ENCODE measurements at places on chromosomes 12 and 14. TPM values are rescaled to one million over a fixed set of nuclear protein-coding genes. Genes with fewer than 3 reads are reported as not detected.

Gene NTN4
- 78.4 TPM for total RNA-seq

Gene CSRP2
- 25.1 TPM for total RNA-seq

Gene CIDEB
- 2.7 TPM for total RNA-seq

Gene DLGAP5
- not detected for total RNA-seq

Gene TAS2R46
- not detected for total RNA-seq

Gene CPNE6
- total RNA-seq, result not detected

Gene SLC17A8
- not detected for total RNA-seq

Gene PGF
- total RNA-seq, result 5.1 TPM

GRCh38 chr14:89566644-89567415, 149.8 kb upstream of the FOXN3 start:
- no peaks in the 10 kb centered on the region for H3K36me3 ChIP-seq
- no peak overlapping the region for H3K27ac ChIP-seq
- no peaks in the 10 kb centered on the region for H3K27me3 ChIP-seq
- no peak for DNase-seq

DNA sequence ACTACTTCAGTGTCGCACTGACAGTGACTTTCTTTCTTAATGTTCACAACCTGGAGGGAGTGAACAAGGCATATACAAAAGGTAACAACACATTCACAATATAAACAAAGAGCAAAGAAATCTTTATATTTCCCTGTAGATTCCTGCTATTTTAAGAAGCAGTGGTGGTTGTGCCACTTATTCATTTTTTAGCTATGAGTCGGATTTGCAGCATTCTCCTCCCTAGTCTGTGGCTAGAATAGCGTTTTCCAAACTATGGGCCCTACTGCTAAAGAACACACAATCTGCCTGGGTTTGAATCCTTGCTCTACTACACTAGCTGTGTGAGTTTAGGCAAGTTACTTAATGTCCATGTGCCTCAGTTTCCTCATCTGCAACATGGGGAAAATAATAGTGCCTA, 18.6 kb upstream of the MDM1 start:
- peaks cover 4% of the 10 kb centered on the region for H3K27me3 ChIP-seq
- H3K27ac ChIP-seq, result no peak overlapping the region
- H3K36me3 ChIP-seq, result no peaks in the 10 kb centered on the region
- no peaks in the 10 kb centered on the region for H3K4me1 ChIP-seq
- H3K4me3 ChIP-seq, result no peak overlapping the region
- DNase-seq, result no peak

DNA sequence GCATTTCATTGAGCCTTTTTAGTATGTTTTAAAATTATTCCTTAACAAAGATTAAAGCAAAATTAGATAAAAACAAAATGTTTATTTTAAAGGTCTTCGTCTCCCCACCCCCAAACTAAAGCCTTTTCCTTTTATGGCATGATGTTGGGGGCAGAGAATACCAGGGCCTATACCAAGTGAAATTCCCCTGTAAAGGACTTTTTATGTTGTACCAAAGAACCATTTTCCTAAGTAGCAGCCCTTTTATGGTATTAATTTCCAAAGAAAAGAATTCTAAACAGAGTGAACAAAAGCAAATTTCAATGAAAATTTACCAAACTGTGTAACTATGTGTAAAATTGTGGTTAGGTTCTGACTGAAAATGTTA, 71.9 kb upstream of the GNPNAT1 start:
- H3K27me3 ChIP-seq, result no peaks in the 10 kb centered on the region
- peaks cover 17% of the 10 kb centered on the region for H3K4me1 ChIP-seq
- H3K36me3 ChIP-seq, result peaks cover 39% of the 10 kb centered on the region
- DNase-seq, result no peak
- H3K27ac ChIP-seq, result no peak overlapping the region

DNA sequence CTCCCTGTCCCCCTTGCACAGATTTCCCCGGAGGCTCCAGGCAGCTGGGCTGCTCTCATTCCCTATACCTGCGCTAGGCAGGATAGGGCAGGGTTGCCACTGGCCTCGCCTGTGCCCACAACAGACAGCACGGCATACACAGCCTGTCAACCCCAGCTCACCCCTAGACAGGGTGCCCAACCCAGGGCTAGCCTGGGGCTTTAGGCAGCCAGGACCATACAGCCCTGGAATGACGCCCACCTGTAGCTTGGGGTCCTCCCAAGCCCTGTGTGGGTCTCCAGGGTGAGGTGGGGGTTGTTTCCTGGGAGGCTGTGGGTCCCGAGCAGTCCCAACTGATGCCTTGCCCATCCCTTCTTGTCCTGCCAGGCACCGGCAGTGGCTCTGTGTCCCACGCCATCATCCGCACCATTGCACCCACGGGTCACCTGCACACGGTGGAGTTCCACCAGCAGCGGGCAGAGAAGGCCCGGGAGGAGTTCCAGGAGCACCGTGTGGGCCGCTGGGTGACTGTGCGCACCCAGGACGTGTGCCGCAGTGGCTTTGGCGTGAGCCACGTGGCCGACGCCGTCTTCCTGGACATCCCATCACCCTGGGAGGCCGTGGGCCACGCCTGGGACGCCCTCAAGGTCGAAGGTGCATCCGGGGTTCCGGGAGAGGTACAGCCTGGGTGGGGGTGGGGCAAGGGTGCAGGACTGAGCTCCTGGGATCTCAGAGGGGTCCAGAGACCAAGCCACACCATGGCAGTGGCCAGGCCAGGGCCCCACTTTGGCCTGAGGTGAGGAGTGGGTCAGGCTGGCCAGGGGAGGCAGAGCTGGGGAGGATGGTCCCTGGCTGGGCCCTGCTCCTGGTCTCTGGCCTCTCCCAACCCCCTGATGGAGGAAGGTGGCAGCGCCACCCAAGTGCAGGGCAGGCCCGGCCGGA, 3.5 kb downstream of the TRMT61A start:
- peaks cover 29% of the 10 kb centered on the region for H3K4me1 ChIP-seq
- no peak overlapping the region for H3K27ac ChIP-seq
- DNase-seq, result no peak
- H3K27me3 ChIP-seq, result no peaks in the 10 kb centered on the region

- no peaks in the 10 kb centered on the region for H3K4me1 ChIP-seq
- peaks cover 7% of the 10 kb centered on the region for H3K27me3 ChIP-seq
- no peaks in the 10 kb centered on the region for H3K36me3 ChIP-seq
- no peak overlapping the region for H3K27ac ChIP-seq
- no peak for DNase-seq
- H3K4me3 ChIP-seq, result no peak overlapping the region
These were observed 70.2 kb upstream of the TCL1A start for GRCh38 chr14:95784137-95784536.

DNA sequence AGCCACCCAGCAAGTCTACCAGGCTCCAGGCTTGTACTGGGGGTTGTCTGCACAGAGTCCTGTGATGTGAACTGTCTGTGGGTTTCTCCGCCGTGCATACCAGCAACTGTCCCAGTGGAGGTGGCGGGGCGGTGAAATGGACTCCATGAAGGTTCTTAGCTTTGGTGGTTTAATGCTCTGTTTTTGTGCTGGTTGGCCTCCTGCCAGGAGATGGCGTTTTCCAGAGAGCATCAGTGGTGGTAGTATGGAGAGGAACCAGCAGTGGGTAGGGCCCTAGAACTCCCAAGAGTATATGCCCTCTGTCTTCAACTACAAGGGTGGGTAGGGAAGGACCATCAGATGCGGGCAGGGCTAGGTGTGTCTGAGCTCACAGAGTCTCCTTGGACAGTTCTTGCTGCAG, 303.8 kb downstream of the TMEM121 start:
- no peak overlapping the region for H3K4me3 ChIP-seq
- H3K36me3 ChIP-seq, result no peaks in the 10 kb centered on the region
- H3K4me1 ChIP-seq, result no peaks in the 10 kb centered on the region
- DNase-seq, result no peak

DNA sequence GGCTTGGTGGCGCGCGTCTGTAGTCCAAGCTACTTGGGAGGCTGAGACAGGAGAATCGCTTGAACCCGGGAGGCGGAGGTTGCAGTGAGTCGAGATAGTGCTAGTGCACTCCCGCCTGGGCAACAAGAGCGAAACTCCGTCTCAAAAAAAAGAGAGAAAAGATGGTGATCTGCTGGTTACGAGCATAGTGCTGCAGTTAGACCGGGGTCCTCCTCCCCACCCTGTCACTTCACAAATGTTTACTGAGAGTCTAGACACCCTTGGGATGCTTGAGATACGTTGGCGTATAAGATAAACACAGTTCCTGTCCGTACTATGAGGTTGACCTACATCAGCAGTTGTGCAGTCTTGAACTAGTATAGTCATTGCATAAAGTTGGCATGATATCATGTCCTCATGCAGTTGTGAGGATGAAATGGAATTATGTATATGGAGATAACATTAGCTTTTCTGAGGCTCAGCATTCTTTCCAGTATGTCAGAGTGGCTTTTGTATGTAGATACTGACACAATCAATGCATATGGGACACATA, 787 bp downstream of the ACAD10 start:
- H3K36me3 ChIP-seq, result no peaks in the 10 kb centered on the region
- peaks cover 24% of the 10 kb centered on the region for H3K4me1 ChIP-seq

DNA sequence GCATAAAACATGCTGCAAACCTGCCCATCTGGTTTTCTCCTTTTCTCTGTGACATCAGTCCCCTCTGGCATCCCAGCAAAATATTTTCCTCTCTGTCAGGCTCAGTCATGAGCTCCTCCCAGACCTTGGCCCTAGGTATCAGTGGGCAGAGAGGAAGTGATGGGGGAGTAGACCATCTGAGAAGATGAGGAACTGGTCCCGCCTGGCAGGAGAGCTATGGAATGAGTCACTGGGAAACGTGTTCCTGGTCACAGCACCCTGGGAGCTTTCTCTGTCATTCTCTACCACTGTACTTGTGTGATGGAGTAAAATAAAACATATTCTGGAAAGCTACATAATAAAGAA, 5.0 kb upstream of the SRSF9 start:
- no peak for DNase-seq
- H3K36me3 ChIP-seq, result no peaks in the 10 kb centered on the region
- H3K4me3 ChIP-seq, result no peak overlapping the region
- H3K27ac ChIP-seq, result no peak overlapping the region

Data from heart right ventricle (tissue), 16 donors.